IPS DF 6.9 (cell line): ENCODE measurements at places on chromosomes 4 and X.

GRCh38 chr4:80927420-80927819 lies 103.1 kb upstream of the BMP3 start:
- DNase-seq, result no peak

DNA sequence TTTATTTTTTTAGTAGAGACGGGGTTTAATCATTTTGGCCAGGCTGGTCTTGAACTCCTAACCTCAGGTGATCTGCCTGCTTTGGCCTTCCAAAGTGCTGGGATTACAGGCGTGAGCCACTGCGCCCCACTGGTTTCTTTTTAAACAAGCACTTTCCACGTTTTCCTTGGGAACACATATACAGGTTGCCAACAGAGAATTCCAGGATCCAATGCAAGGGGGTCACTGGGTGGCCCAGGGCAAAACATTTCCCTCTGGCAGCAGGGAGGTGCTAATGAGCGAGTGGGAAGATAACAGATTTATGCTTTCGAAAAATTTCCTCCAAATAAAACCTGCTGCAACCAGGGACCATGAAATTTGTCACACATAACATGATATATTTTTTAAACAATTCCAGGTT lies 41.1 kb downstream of the ADRA2C start:
- DNase-seq, result no peak

DNA sequence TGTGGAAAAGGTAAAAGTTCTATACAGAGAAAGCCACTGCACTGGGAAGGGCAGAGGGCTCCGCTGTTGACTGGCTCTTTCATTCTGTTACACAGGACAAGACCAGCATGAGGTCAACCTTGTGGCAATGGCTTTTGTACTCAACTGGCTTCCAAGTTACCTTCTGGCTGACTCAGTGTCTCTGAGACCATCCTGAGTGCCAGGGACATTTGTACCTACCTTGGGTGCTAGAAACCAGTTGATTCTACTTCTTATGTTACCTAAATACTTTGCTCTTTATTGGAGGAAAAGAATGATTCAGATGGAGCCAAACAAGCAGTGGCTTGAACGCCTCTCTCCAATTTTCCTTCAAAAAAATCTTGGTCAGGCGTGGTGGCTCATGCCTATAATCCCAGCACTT lies 123.2 kb downstream of the RBM47 start:
- DNase-seq, result no peak

DNA sequence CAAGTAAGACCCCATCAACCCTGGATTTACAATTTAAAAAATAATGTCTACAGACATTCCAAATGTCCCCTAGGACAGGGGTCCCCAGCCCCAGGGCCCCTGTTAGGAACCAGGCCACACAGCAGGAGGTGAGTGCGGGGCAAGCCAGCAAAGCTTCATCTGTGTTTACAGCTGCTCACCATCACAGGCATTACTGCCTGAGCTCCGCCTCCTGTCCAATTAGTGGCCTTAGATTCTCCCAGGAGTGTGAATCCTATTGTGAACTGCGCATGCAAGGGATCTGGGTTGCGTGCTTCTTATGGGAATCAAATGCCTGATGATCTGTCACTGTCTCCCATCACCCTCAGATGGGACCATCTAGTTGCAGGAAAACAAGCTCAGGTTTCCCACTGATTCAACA lies 146.1 kb downstream of the ATP10D start:
- no peak for DNase-seq

DNA sequence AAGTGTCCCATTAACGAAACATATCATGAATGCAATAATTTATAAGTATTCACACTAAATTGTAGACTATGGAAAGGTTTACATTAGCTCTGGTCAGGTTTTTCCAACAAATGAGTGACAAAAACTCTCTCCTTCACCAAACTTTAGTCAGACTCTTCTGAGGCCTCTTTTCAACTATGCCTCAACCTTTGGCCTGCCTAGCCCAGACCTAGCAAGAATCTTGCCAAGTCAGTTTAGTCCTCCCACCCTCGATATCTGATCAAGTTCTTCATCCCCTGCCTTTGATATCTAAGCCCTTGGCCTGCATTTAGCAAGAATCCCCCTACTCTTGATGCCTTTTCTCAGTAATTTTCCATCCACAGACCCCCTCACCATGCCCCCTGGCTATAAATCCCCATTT lies 37.9 kb downstream of the CCDC158 start:
- DNase-seq, result no peak

- DNase-seq, result no peak
Observed at GRCh38 chr4:6657242-6658208, 17.0 kb downstream of the MRFAP1 start.

DNA sequence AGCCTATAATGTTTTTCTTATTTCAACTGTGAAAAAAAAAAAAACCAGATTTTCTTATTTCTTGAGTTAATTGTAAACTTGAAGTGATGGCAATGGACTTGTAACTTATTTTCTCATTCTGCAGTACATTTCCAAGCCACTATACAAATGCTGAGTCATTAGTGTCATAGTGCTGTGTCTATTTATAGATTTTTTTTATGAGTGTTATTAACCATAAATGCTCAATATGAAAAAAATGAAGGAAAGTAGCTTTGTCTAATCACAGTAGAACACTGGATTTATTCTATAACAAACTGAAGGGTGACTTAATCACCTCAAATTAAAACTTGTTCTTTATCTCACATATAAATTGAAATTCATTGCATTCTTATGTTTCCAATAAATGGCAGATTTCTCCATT lies 718.6 kb downstream of the CCSER1 start:
- no peak for DNase-seq

- DNase-seq, result no peak
Observed at GRCh38 chr4:184722798-184723197, 11.1 kb downstream of the CENPU start.

GRCh38 chr4:153369021-153369420 lies 24.5 kb downstream of the MND1 start:
- DNase-seq, result no peak

- no peak for DNase-seq
Observed at GRCh38 chr4:184376126-184376838, 98.1 kb downstream of the IRF2 start.

- DNase-seq, result no peak
Observed at GRCh38 chrX:122133478-122133877, 1050.6 kb upstream of the GRIA3 start.

GRCh38 chrX:118502161-118502789 lies 6.7 kb downstream of the DOCK11 start:
- DNase-seq, result no peak

- DNase-seq, result no peak
Observed at GRCh38 chr4:10056334-10057022, 35.2 kb upstream of the SLC2A9 start.

DNA sequence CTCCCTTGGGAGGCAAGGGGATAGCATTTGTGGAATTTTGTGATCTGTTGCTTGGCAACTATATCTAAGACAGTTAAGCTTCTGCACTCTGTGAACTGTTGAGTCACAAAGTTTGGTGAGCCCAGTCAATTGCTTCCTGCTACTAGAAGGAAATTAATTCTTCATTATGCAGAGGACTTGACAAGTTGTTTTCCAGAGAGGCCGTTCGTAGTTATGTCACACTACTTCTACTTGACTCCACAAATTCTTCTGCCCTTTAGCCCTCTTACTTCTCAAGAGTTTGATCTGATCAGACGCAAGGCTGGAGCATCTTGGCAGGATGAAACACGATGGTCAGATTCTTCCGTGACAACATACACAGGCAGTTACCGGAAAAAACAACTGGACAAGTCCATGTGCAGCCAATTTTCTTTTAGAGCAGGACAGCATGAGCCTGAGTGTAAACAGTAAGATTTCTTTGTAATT lies at the start of gene C4orf51:
TSS of gene C4orf51 (plus strand) at position 156 of the 465 bp plus-strand sequence. CDS start at position 214, 58 bp downstream.
- DNase-seq, result no peak

- DNase-seq, result no peak
Observed at GRCh38 chr4:13538427-13538973, 5.8 kb downstream of the NKX3-2 start.

- DNase-seq, result no peak
Observed at GRCh38 chrX:70129816-70130215, 3.4 kb upstream of the IGBP1 start.

GRCh38 chr4:84644087-84644486 lies 61.2 kb downstream of the CDS1 start:
- DNase-seq, result no peak

- DNase-seq, result no peak
Observed at GRCh38 chr4:26748811-26749210, 111.8 kb upstream of the STIM2 start.

- DNase-seq, result peak; percentile 41
Observed at GRCh38 chr4:48578132-48578968, 88.3 kb downstream of the ZAR1 start.

- DNase-seq, result no peak
Observed at GRCh38 chrX:97372001-97372766, 488.5 kb downstream of the RPA4 start.

- DNase-seq, result no peak
Observed at GRCh38 chr4:151530783-151531182, 121.8 kb downstream of the FHIP1A start.

- DNase-seq, result no peak
Observed at GRCh38 chr4:20217951-20218350, 33.8 kb upstream of the SLIT2 start.

GRCh38 chr4:53191997-53192396 lies 173.9 kb downstream of the SCFD2 start:
- no peak for DNase-seq

DNA sequence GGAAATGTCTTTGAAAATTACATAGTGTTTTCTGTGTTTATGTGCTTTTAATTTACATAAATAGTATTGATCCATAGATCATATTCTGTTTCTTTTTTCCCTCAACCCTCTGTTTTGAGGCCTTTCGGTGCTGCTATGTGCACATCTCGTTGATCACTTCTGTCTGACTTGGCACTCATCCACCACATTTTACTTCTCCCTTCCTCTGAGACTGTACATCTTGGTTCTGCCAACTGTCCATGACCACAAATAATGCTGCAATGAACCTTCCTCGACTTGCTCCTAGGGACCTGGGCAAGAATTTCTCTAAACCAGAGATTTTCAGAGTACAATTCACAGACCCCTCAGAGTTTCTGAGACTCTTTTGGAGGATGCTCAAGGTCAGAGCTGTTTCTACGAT lies 74.4 kb downstream of the RTL5 start:
- no peak for DNase-seq

GRCh38 chr4:78510681-78511080 lies 40.9 kb upstream of the ANXA3 start:
- no peak for DNase-seq

DNA sequence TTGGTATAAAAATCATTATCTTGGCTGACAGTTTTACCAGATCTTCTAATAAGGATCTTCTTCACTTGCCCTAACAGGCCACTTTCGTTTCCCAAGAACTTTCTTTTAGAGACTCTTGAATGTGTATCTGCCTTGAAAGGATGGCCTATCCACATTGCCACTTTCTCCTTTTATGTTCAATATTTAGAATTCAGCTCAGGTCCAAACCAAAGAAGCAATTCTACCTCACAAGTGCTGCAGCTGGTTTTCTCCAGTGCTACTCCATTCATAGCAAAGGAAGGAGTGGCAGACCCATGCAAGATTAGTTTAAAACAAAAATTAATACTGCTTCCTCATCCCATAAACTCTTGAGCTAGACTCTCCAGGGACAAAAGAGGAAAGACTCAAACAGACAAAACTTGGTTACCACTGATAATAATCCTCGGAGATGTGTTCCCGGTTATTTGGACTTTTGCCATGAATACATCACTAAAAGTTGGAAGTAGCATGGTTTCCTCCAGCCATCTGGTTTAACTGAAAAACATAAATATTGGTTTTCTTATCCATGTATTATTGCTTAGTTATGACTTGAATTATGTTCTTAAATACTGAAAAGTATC lies 401.8 kb downstream of the PABPC4L start:
- no peak for DNase-seq

- no peak for DNase-seq
Observed at GRCh38 chrX:97564496-97564895, 680.8 kb downstream of the RPA4 start.

GRCh38 chr4:119299260-119299671 lies 22.7 kb downstream of the FABP2 start:
- DNase-seq, result no peak

DNA sequence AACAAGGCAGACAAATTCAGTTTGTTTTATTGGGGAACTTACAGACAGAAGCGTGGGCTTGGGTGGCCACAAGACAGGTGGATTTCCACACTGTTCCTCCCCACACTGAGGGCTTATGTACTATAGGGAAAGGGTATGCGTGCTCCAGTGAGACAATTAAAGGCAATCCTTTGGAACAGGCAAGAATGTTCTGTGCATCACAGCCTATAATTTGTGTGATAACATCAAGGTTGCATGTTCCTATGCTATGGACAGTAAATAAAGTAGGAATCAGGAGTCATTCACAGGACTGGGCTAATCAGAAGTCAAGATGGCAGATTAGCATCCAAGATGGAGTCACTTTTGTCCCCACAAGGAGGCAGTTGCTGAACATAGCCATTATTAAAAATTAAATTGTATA lies 84.6 kb upstream of the TRIM2 start:
- DNase-seq, result no peak

DNA sequence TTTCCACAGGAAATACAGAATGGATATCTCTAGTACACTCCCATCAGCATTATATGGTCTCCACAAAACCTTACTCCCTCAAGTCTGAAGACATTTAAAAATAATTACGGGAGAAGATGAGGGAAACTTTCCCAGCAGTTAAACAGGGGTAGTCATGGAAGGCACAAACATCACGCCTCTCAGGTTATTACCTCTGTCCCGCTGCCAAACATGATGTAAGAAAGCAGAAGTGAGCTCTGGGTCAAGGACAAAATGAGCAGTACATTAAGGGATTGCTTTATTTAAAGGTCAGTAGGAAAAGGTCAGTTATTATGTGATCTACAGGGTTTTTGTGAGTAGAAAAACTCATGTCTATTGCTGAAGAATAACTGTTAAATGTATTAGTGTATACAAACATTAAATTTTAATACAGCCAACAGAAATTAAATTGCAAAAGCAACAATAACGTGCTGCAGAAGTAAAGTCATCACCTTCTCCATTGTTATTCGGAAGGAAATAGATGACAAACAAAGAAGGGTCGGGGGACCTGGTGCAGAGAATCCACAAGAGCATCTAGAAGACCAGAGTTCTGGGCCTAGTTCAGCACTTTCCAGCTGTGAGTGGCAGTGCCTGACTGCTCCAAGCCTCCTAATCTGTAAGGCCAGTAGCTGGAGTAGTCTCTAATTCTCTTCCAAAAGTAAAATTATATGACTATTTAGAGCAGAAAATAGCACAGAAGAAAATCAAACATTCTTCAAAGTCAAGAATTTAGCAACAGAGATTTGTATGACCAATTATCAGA lies 171.2 kb downstream of the PPP3CA start:
- DNase-seq, result no peak

- DNase-seq, result no peak
Observed at GRCh38 chr4:176134670-176135069, 60.7 kb downstream of the SPATA4 start.

DNA sequence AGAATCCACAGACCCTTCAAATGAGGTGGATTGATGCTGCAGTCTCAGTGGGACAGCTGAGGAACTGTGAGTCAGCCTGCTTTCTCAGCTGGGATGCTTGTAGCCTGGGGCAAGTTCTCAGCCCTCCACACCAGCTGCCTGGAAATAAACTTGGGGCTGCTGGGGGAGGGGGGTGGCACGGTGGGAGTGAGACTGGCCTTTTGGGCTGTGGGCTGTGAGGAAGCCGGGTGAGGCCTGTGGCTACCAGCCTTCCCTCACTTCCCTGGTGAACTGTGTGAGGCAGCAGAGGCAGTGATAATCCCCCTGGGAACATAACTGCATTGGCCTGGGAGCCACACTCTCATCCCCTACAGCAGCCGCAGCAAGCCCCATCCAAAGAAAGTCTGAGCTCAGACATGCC lies 114.5 kb upstream of the GUCY1A1 start:
- DNase-seq, result no peak

- no peak for DNase-seq
Observed at GRCh38 chr4:4984186-4984585, 35.1 kb downstream of the CYTL1 start.
